ENCODE measurements at places on chromosomes 1 and 21.

GRCh38 chr1:234900595-234900994 is 228.0 kb downstream of the TOMM20 start:
- DNase-seq: no peak

DNA sequence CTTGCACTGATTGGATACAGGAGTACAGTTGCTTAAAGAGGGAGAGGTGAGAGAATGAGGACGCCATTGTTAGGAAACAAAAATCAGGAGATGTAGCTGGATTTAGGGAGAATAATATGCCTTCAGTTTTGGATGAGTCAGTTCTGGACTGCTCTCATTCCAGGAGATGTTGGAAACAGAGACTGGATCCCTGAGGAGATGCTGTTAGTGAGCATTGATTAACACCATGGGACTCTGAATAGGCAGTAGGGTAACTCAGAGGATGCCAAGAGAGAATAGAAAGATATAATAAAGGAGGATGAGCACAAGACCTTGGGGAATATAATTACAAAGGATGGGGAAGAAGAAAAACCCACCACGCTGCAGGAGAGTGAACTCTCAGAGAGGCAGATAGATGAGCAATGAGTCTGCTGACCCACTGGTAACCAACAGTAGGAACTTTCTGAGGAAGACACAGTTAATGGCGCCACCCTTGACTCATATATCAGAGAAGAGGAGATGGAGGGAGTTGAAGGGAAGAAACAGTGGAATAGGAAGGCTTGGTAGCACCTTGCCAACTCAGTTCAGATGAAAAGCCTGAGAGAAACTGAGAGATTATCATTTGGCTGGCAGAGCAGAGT is 10.5 kb downstream of the KCNJ15 start:
- no peak for DNase-seq

GRCh38 chr1:8416881-8417280 is 99.0 kb downstream of the SLC45A1 start:
- DNase-seq: no peak

DNA sequence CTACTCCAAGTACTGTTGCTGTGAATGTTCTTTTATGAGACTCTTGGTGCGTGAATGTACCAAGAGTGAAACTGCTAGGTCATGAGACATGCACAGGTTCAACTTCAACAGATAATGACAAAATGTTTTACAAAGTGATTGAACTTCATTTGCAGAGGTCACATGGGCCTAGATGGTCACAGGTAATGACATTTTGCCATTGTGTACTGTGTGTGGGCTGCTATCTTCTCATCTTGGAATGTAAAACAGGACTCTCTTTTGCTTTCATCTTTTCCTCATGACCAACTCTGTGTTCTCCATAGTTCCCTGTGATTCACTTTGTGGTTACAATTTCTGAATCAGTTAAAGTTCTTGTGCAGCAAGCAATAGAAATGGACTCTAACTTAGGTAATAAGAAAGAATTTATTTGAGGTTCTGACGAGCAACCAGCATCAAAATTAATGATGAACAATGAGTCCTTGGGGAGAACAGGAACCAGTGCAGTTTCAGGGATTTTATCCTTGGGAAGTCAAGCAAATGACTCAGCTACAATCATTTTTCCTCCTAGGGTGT is 16.2 kb upstream of the TSNAX start:
- no peak for DNase-seq
